ENCODE measurements at places on chromosomes 2 and 18.

- no peak for DNase-seq
Measured at GRCh38 chr18:41714872-41715271, 240.2 kb upstream of the PIK3C3 start.

- DNase-seq: no peak
Measured at GRCh38 chr2:66110086-66110485, 324.8 kb upstream of the MEIS1 start.

GRCh38 chr18:36709315-36709714 is 119.5 kb downstream of the TPGS2 start:
- DNase-seq: no peak

DNA sequence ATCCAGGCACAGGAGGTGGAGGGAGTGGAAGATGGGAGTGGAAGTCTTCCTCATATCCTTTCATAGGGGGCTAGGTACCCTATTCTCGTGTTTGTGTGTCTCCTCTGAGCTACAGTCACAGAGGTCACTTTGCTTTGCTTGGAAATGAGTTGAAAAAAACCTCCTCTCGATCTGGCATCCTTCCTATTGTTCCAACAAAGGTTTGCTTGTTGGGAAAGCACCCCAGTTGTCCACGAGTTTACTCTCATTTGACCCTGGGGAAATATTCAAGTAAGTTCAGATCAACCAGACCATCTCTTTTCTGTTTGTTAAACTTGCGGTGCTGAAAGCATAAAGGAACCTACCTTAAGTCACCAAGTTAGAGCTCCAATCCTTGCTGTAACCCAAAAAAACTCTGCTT is 59.3 kb downstream of the ARHGEF33 start:
- DNase-seq: no peak

- no peak for DNase-seq
Measured at GRCh38 chr2:37984589-37984988, 59.5 kb downstream of the RMDN2 start.

GRCh38 chr2:46207591-46207990 is 89.6 kb upstream of the EPAS1 start:
- no peak for DNase-seq

DNA sequence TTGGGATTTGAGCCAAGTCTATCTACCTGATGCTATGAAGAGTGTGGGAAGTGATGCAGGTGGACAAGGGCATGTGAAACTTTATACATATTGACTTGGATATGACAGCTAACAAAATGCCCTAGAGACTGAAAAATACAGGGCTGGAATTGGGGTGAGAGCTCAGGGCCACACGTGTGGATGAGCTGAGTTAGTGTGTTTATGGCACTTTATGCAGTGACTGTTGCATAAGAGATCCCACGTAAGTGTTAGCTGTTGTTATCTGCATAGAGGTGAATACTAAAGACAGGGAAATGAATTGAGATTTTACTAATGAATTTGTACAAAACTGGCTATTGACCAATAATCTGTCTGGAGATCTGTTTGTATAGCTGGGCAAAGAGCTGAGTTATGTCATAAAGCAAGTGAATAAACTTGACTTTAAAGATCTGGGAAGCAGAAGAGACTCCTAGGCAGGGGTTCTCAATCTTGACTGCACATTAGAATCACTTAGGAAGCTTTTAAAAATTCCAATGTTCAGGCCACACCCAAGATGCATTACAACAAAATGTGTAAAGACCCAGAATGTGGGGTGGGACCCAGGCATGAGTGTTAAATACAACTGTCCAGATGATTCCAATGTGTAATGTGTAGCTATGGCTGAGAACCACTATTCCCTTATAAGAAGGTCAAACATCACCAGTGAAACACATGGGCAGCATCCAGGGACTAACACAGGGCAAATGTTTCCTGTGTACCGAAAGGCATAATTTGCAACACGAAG is 74.2 kb upstream of the STK17B start:
- no peak for DNase-seq

GRCh38 chr2:150122871-150123613 is 364.4 kb downstream of the RND3 start:
- DNase-seq: peak; percentile 40

GRCh38 chr2:79971807-79972206 is 332.7 kb downstream of the LRRTM1 start:
- no peak for DNase-seq

GRCh38 chr18:6797171-6797570 is 67.7 kb downstream of the ARHGAP28 start:
- DNase-seq: no peak

- no peak for DNase-seq
Measured at GRCh38 chr18:62755946-62756345, 40.6 kb downstream of the PHLPP1 start.

DNA sequence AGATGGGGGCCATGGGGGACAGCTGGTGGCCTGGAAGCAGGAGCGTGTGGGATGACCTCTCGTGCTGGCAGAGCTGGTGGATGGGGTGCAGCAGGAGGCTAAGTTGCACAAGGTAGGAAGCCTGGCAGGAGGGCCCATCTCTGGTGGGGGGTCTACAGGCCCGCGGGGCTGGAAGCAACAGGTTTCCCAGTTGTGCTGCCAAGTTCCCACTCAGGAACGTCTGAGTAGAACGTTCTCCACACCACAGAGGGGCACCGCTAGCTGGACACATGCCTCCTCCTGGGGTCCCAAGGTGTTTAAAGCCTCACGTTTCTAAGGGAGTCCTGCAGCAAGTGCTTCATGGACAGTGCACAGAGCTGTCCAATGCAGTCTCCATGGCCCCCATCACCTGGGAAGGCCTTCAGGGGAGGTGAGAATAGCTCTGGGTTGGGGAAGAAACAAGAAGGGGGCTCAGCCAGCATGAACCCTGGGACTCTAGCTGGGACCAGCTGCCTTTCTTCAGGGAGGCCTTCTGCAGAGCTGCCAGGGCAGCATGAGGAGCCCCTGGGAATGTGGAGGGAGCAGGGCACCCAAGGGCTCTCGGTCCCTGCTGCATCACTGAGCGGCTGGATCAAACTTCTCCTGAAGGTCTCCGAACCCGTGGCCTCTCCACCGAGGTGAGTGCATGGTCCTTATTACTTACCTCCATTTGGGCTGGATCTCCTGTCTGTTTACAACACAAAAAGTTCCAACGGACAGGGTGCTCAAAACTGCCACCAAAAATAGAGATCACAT is 80.0 kb downstream of the TWIST2 start:
- no peak for DNase-seq

- no peak for DNase-seq
Measured at GRCh38 chr18:41266616-41267015, 688.4 kb upstream of the PIK3C3 start.

DNA sequence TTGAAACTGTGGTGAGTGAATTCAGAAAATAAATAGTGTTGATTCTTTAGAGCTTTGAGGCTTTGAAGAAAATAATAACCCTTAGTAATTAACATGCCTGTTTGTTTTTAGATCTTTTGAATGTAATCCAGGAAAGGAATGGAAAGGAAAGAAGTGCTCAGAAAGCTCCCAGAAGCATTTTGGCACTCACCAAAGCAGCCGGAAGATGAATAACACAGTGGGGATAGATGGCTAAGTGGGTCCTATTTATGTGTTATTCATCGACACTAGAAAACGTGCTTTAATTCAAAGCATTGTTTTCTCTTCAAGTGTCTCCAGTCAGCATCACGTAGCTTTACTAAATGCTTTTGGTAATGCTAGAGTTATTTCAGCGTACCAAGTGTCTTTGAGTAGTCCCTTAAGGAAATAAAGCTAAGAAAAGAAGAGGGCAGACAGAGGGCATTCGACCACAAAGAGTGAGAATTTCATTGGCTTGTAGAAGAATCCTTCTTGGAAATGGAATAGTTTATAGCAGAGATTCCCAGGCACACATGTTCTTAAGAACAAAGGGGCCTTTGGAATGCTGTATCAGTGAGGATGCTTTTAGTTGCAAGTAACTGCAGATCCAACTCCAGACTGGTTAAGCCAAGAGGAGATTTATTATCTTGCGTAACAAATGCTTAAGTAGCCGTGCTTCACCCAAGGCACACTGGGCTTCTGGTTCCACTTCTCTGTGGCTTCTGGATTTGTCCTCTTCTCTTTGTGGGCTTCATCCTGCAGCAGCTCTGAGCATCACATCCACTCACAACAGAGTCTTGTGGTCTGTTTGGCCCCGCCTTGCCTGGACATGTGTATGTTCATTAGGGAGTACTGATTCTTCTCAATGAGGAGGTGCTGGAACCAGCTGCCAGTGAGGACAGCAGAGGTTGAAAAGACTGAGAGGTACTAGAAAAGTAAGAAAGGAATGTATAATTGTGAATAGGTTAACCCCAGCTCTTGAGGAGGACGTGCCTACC is 63.6 kb upstream of the LTBP1 start:
- DNase-seq: peak; percentile 23

DNA sequence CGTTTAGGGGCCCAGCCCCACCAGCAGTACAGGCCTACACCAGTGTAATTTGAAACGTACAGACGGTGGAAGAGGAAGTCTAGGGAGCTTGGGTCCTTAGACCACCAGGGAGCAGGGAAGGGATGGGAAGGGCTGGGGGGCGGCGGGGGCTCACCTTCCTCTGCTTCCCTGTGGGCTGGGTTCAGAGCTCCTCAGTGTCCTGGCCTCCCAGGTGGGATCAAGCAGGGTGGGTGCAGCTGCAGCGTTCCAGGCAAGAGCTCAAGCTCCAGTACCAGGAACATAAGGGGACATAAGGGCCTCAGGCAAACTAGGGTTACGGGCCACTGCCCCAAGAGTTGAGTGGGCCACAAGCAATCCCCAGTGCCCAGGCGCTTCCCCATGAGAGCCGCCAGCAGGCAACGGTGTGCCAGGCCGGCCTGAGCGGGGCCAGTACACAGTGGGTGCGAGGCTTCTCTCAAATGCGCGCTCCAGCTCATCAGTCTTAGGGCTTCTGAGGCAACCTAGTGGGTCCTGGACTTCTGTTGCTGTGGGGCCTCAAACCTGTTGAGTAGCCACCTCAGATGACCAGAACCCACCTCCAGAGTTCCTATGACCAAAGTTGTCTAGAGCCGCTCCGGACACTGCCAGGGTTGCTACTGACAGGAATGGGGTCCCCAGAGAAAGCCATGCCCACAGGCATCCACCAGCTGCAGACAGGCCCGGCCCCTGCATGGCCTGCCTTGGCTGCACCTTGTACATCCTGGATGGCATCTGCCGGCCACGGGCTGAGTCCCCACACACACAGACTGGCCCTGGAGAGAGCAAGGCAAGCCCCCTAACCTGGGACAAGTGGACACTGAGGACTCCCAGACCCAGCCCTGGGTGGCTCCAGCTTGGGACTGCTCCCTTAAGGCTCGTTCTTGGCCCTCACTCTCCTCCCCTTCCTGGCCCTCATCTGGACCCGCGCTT is 5.2 kb downstream of the ANKRD23 start:
- no peak for DNase-seq

DNA sequence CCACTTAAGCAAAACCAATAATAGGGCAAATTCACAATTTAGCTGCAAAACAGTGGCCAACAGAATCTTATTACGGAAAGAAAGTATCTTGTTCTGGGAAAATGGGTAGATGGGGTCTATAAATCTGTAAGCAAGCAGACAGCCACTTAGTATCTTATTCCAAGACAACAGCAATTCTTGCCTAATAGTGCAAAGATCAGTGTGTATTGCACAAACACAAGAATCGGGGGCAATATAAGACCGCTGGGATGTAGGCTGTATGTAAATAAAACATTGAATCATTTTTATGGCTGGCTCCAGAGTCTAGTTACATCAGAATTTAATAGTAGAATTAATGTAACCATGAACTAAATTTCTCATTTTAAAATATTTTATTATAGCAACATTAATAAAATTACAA is 85.6 kb downstream of the FBXO15 start:
- no peak for DNase-seq

DNA sequence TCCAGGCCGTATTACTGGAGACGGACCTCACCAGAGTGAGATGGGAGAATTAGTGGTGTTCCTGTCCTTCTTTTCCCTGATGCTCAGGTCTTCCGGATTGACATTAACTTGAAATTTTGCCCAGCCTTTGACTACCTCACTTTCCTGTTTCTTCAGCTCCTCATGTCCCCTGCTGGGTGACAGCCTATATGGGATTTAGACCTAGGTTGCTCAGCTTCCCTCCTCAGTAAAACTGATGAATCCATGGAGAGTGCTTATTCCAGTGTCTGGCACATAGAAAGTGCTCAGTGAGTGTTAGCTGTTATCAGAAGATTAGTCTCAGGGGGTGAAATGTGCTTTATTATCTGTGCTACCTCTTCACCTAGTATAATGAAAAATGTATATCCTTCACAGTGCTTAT is 30.0 kb downstream of the CRIM1 start:
- no peak for DNase-seq

DNA sequence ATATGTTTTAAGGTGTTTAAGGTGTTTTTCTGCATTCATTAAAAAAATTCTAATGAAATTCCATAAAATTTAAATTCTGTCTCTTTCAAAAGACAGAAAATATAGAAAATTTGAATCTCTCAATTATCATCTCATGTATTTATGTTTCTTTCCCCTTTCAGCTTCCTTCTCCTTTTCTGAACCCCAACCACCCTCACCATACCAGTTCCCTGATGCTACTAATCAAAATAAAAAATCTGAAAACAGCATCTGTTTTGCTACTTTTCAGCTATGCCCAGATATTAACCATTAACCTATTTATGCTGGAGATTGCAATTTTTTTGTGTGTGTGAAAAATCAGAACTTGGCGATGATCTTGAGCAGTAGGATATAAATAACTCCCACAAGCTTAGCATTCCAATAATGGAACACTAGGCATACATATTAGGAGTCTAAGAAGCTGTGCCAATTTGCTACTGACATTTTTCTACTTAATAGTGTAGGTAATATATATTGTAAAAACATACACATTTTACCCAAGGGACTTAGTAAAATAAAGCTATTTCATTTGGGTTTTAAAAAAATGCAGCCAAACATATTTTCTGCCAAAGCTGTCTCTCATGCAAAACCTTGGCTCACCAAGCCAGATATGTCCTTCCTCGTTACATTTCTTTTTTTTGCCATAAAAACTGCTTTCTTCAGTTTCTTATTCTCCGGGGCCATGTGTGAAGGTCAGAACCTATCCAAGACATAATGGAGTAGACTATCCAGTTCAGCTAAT is 32.6 kb upstream of the AGPS start:
- DNase-seq: no peak

All from GM04504 (cell line).